Heart left ventricle (tissue), 16 donors: ENCODE measurements at places on chromosomes 2 and 18. TPM values are rescaled to one million over a fixed set of nuclear protein-coding genes. Genes with fewer than 3 reads are reported as not detected.

MARCO gene
- total RNA-seq, result 64.8 TPM

- no peak for DNase-seq
Observed at GRCh38 chr2:133453032-133453431, 115.2 kb downstream of the NCKAP5 start.

GRCh38 chr2:191994749-191995148 lies 147.9 kb upstream of the CAVIN2 start:
- DNase-seq, result no peak

DNA sequence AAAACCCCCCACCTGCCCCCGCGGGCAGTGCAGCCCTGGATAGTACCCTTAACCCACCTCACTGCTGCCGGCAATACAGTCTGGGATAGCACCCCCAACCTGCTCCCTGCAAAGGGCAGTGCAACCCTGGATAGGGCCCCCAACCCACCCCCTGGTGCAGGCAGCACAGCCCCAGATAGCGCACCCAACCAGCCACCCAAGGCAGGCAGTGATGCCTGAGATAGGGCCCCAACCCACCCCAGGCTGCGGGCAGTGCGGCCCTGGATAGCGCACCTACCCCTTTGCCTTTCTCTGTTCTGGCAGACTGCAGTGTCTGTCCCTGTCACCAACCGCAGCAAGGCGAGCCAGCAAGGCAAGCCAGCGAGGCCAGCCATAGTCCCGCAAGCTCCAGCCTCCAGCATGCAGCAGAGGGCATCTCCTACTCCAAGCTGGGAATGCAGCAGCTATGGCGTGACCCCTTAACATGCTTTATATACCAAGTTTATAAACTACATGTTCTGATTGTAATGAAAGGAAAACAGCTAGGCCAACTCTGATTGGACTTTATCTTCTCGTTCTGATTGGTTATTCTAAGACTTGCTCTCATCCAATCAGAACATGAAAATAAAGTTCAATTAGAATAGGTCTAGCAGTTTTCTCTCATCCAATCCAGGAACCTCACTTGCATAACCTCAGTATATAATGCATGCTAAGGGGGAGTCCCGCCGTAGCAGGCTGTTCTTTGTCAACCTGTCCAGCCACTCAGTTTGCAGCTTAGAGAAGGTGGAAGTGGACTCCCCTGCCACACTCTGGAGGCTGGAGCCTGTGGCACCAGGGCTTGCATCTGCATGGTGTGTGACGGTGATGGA lies 34.1 kb upstream of the ANKRD62 start:
- DNase-seq, result no peak

DNA sequence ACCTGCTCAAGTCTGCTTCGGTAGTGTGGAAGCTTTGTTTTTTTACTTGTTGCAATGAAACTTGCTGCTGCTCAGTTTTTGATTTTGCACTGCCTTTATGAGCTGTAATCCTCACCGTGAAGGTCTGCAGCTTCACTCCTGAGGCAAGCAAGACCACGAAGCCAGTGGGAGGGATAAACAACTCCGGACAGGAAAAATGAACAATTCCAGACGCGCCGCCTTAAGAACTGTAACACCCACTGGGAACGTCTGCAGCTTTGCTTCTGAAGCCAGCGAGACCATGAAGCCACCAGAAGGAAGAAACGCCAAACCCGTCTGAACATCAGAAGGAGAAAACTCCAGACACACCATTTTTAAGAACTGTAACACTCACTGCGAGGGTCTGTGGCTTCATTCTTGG lies 245.7 kb upstream of the REG3G start:
- DNase-seq, result no peak

GRCh38 chr18:7844017-7844416 lies 276.9 kb downstream of the PTPRM start:
- DNase-seq, result no peak

GRCh38 chr2:158477202-158477601 lies 20.4 kb downstream of the PKP4 start:
- no peak for DNase-seq

DNA sequence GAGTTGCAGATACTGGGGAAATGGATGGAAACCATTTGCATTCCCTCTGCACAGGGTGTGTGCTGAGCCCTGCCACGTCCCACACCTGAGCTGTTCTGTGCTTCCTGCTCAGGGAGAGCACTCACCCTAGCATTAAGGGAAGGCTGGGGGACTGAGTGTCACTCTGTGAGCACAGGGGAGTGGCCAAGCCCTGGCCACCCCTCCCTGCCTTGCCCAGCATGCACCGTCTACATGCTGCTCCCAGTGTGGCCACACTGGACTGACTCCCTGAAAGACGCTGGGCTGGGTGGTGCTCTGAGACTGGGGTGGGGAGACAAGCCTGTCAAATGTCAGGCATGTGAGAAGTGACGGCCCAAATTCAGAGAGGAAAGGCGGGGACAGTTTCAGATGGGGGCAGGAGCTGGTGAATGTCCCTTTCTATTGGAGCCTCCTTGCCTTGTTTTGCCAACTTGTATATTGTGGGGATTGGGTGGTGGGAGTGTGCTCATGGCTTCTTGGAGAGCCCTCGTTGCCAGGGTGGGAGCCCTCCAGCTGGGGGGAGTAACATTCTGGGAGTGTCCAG lies 298.4 kb upstream of the HS6ST1 start:
- DNase-seq, result no peak
